Astrocyte of the cerebellum (primary cell): ENCODE measurements at places on chromosomes 11 and 22.

DNA sequence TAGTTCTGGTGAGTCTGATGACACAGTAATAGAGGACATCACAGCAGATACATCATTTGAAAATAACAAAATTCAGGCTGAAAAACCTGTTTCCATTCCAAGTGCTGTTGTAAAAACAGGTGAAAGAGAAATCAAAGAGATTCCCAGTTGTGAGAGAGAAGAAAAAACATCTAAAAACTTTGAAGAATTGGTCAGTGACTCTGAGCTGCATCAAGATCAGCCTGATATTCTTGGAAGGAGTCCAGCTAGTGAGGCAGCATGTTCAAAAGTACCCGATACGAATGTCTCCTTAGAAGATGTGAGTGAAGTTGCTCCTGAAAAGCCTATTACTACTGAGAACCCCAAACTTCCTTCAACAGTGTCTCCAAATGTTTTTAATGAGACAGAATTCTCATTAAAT, 38.7 kb downstream of the RTN3 start:
- DNase-seq, result peak; percentile 23

GRCh38 chr11:26579683-26580082, 7.6 kb upstream of the MUC15 start:
- no peak for DNase-seq

DNA sequence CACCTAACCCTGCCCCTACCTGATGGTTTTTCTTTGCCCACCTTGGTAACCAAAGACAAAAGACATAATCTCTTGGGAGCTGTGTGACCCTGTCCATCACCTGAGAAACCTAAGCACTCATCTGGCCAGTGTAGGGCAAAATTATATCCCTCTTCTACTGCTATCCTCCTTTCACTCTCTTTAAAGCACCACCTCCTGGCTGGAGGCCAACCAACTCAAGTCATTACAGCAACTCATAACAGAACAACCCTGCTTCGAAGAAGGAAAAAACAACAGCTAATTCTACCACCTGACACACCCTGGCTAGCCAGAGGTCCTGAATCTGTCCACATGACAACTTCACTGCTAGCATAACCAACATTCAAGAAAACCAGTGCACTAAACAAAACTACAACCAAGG, 45.5 kb downstream of the GAS2 start:
- no peak for DNase-seq

DNA sequence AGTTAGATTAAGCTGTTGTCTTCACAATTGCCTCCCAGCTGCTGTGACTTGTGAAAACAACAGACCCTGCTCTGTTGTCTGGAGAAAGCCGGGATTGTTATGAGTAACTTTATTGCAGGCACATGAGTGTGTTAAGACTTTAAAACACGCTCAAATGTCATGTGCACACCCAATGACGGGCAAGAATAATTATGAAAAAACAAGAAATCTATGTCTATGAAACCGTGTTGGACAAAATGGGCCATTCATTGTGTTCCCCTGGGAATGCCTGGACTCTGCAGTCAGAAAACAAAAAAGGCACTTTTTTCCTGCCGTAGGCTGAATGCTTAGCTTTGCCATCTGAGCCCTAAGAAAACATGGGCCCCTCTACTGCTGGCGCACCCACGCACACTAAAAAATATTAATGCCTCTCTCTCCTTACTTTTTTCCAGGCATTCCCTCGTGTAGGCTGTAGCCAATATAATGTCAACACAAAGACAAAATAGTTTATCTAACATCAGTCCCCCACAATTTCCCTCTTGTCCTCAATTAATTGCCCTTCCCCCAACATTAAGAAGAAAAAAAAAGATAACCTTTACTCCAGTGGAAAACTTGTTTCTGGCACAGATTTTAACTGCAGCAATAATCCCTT, 207.9 kb downstream of the SOX6 start:
- DNase-seq, result no peak

GRCh38 chr11:119730789-119731386, 1.9 kb upstream of the NECTIN1 start:
- DNase-seq, result no peak

DNA sequence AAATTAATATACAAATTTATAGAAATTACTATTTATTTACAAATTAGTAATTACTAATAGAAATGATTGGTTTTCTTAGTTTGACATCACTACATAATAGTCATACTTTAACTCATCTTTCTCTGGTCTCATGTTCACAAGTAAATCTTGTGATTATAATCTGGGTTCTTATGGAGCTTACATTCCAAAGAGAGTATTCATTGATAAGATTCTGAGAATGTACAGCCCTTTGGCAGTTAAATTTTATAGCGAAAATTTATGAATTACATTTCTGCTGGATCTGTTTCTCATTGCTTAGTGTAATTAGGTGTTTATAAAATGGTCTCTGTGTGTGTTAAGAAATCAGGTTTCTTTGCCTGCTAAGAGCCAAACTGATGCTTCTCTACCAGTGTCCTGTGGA, 175.2 kb downstream of the TMEM135 start:
- no peak for DNase-seq

GRCh38 chr11:18522388-18522787, 4.4 kb downstream of the TSG101 start:
- no peak for DNase-seq

DNA sequence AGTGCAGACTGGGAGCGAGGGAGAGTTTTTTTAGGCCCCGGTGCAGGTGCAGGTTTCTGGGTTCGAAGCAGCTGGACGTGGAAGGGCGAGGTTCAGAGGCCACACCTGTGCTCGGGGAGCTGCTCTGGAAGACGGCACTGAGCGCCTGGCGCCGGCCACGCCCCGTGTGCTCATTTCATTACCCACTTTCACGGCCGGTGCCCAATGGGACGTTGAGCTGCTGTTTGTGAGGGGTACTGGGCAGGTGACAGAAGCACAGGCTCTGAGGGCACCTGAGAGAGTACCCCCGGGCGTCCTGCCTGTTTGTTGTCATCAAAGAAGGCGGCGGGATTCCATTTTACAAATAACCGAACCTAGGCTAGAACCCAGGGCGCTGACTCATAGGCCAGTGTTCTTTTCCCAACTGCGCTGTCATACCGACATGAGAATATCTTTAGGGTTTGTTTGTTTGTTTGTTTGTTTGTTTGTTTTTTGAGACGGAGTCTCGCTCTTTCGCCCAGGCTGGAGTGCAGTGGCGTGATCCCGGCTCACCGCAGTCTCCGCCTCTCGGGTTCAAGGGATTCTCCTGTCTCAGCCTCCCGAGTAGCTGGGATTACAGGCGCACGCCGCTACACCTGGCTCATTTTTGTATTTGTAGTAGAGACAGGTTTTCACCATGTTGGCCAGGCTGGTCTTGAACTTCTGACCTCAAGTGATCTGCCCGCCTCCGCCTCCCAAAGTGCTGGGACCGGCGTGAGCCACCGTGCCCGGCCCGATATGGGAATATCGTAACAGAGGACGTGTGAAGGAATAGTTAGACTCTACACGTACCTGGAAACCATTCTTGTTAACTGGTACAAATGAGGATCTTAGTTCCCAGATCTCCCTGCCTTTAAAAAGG, 16.6 kb upstream of the SPTBN2 start:
- no peak for DNase-seq

DNA sequence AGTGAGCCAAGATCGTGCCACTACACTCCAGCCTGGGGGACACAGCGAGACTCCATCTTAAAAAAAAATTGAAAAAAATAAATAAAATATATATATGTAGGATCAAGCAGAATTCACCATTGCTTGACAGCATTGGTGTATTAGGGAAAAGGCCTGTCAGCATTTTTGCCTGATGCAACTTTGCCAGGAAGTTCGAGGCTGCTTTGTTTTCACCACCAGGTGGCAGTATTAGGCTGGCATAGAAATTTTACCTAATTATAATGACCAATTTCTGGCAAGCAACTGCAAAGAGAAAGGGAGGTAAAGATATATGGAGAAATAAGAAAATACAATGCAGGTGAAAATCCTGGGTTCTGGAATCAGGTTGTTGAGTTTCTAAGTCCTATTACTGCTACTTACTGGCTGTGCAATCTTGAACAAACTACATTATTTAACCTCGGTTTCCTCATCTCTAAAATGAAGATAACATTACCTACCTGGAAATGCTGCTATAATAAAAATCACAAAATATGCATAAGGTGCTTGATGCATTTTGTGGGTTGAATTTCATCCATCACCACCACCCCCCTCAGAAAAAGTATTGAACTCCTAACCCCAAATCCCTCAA, 24.7 kb downstream of the LAYN start:
- DNase-seq, result peak; percentile 73

- DNase-seq, result no peak
These were observed 12.2 kb upstream of the NUP50 start for GRCh38 chr22:45151503-45151902.

- no peak for DNase-seq
These were observed 1112.0 kb upstream of the CCDC90B start for GRCh38 chr11:84398017-84398626.

GRCh38 chr22:37675930-37676735, 697 bp downstream of the LGALS1 start:
- no peak for DNase-seq

DNA sequence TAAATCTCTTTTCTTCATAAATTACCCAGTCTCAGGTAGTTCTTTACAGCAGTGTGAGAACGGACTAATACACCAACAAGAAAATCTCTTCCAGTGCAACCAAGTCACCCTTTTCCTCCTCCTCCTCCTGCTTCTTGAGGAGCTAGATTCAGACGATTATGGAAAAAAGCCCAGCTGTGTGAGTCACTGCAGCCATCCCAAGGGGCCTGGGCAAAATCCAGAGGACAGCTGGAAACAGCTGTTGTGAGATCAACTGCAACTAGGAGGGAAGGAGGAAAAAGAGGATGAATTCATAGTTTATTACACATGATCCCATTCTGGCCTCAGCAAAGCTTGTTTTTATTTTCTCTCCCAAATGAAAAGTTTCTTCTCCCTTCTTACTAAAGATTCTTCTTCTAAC, 32.9 kb downstream of the RBFOX2 start:
- DNase-seq, result peak; percentile 95

DNA sequence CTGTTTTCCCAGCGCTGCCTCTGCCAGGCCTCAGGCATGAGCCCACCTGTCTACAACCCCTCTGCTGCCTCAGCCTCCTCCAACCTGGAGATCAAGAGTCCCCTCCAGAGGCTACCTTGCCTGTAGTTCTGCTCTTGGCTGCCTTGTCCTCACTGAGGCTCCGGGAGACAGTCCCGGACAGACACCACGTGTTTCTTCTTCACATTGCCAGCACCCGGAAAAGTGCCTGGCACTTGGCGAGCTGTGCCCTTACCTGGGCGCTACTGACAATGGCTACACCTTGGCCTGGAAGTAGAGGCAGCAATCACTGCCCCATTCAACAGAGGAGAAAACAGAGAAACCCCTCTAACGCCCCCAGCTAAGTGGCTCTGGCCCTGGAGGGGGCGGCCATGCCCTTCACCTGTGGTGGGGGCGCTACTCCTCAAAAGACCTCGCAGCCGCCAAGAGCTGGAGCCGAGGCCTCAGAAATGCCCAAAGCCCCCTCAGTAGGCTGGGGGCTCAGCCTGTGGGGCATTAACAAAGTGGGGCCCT, 3.0 kb upstream of the NAP1L4 start:
- DNase-seq, result no peak

GRCh38 chr11:89327885-89328284, 150.2 kb downstream of the TYR start:
- DNase-seq, result no peak

DNA sequence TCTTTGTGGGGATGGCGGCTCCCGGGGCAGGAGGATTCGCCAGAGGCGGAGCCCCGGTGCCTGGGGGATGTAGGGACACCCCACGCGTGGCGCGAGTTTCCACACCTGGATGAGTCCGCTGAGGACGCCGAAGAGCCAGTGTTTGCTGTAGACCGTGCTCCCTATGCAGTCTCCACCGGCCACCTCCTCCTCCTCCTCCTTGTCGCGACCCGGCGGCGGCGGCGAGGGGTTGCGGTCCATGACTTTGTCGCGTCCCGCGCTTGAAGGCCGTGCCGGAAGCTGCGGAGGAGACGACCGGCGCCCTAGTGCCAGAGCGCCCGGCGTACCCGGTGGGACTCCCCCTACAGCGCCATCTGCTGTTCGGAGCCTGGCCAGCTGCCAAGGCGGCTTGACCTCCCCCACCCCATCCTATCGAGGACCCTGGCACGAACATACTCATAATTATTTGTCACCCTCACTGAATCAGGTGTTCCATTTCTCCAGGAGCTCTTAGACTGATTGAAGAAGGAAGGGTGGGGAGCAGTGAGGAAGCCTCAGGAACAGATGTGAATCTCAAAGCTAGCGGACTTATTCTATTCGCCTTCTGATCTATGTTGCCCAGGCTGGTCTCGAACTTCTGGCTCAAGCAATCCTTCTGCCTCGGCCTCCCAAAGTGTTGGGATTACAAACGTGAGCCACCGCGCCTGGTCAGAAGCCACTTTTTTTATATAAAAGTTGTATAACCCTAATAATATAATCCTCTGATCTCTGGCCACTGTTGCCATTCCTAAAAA, at the start of gene SAAL1:
Gene SAAL1 (minus strand): TSS at position 281 of the 773 bp plus-strand sequence. CDS start 41 bp downstream, at position 240.
- peak; percentile 24 for DNase-seq

DNA sequence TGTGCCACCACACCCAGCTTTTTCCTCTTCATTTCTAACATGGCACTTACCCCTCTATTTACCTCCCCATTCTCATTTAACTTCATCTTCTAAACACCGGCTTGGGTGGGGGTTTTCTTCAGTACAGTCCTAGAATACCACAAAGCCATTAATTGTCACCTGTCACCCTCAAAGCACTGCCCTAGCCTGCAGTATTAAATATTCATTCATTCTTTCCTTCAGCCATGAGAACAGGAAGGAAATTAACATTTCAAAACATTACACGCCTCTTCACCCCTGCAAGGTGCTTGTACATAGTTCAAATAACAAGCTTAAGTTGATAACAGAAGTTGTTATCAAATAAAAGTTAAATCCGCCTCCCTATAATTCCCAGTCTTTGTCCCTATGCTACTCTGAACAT, 10.7 kb upstream of the VPS37C start:
- DNase-seq, result no peak

DNA sequence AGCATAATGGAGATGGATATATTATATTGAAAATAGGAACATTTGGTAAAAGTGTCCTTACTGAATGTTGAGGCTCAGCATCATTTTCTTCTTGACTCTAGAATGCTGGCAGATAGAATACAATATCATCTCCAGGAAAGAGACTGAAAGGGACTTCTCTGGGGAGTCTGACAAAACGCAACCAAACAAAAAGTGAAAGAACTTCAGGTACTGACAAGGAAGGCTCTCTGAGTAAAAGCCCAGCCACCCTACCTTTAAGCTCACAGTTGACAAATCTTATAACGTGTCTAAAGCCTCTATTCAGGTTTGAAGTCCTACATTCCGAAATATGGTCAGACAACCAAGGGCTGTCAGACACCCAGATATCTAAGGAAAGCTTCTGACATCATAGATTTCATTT, 590.8 kb downstream of the SOX6 start:
- DNase-seq, result no peak

GRCh38 chr22:33757802-33758483, 162.3 kb downstream of the LARGE1 start:
- DNase-seq, result no peak

DNA sequence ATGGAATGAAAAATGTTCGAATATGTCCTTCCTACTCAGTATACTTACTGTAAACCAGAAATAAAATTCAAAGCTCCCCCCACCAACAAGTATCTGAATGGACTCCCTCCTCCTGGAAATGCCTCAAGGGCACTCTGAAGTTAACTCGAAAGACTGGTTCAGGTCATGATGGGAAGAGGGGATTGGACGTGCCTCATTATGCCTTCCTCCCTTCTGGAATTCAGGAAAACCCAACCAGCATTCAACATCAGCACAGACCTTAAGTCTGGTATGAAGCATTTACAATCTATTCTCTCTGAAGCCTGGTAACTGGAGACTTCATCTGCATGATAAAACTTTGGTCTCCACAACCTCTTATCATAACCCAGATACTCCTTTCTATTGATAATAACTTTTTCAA, 428.3 kb upstream of the RAG2 start:
- no peak for DNase-seq

- no peak for DNase-seq
These were observed 4.7 kb downstream of the FADS3 start for GRCh38 chr11:61886643-61887042.
